ENCODE measurements at places on chromosomes 7 and 10.

- DNase-seq = no peak
These were observed 55.2 kb downstream of the ZNF716 start for GRCh38 chr7:57505176-57505575.

- no peak for DNase-seq
These were observed 14.5 kb upstream of the PAX4 start for GRCh38 chr7:127632276-127632910.

DNA sequence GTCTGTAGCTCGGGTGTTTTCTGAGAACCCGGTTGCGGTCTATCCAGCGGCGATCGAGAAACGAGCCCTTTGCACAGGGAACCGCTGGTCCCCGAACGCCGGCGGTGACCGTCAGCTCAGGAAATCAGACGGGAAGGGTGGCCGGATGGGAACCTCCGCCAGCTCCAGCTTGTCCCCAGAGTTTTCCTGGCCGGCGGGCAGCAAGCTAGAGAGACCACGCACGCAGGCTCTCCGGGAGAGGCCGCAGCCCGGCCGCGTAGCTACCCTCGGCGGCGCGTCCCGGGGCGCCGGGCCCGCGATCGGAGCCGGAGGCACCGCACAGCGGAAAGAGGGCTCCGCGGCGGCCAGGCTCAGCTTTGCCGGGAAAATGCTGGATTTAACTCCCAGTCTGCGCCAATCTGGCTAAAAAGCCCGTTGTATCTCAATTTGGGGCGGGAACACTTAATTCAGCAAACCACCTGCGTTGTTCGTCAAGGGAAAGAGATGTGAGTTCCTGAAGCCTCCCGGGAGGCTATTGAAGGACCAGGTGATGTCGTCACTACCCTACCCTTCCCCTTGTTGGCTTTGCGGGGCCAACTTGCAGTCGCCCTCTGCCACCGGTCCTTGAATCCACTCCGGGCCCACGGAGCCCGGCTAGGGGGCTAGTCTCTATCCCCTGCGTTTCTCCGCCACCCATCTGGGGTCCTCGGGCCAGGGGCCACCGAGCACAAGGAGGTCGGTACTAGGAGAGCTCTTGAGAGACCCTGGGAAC lies 859 bp upstream of the CH25H start:
- no peak for DNase-seq

- DNase-seq = no peak
These were observed 21.0 kb downstream of the DLD start for GRCh38 chr7:107911981-107912380.

DNA sequence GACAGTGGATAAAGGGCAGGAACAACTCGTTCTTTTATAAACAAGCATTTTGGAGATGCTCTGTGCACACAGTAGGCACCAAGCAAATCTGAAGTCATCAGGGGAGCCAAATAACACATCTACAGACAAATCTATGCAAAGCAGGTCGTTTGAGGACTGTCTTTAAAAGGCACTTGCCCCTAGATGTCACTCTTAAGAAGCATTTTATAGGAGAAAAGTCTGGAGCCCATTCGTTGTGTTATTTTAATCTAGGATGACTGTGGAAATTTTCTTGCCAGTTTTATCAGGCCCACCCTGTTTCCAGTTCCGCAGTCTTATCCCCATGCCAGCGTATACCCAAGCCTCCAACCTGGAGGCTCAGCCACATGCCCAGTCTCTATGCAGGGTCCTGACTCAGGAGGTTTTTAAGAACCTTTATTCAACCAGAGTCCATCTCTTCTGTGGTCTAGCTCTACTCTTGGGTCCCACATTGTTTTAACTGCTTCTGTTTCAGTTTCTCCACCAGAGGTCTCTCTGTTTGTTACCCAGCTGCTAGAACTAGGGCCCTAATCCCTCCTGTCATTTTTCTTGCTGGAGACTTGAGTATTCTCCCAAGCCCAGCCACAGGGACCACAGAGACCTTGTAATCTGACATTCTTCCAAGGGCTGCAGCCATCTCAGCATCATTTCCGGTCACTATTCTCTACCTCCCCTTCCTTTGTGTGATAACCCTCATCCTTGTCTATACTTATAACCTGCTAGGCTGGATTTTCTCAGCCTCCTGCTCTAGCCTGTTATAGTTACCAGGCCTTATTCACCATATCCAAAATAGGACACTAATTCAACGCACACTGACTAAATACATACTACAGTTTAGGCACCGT lies 26.7 kb downstream of the PIK3CG start:
- no peak for DNase-seq

DNA sequence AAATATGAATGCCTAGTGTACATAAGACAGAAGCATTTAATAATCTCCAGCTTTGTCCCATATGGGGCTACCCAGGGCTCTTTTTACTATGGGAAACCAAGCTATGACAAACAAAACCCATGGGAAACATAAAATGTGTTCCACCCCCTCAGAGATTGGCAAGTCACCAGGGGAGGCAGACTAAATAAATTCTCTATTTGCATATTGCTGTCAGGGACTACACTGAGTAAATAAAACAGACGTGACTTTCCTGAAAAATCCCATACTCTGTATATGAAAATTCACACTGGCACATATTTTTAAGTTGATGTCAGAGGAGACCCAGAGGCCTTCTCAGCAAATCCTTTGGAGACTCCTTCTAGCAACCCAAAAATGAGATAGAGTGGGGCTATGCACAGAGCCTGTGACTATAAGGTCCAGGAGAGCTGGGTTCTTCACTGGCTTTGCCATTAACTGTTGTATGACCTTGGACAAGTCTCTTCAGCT lies 44.0 kb upstream of the HPSE2 start:
- DNase-seq = no peak

DNA sequence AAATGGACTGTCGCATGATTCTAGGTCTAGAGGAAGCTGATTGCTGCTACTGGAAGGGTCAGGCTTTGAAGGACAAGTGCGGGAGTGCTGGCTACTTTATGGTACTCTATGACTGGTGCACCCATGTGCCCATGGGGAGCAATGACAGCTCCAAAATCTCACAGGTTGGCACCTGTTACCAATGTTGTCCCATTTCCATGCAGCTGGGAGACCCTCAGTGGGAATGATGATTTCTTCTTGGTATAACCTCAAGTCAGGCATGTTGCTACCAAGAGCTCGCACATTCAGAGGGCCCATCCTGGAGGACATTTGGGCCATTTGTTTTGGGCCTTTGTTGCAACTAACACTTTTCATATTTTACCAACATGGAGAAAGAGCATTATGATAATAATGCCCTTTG lies 174.4 kb downstream of the PRKCQ start:
- DNase-seq = no peak

- DNase-seq = no peak
These were observed 330.0 kb downstream of the BBS9 start for GRCh38 chr7:33459340-33459751.

DNA sequence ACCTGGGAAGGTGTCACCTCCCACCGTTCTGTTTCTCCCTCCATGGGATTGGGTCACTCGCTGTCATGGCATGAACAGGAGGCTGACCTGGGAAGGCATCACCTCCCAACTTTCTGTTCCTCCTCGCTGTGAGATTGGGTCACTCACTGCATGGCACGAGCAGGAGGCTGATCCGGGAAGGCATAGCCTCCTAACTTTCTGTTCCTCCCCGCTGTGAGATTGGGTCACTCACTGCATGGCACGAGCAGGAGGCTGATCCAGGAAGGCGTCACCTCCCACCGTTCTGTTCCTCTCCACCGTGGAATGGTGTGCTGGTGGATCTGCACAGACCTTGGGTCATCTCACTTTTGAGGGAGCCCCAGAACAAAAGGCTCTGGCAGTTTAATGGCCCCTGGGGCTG lies 239.2 kb upstream of the PRKCQ start:
- DNase-seq = no peak

DNA sequence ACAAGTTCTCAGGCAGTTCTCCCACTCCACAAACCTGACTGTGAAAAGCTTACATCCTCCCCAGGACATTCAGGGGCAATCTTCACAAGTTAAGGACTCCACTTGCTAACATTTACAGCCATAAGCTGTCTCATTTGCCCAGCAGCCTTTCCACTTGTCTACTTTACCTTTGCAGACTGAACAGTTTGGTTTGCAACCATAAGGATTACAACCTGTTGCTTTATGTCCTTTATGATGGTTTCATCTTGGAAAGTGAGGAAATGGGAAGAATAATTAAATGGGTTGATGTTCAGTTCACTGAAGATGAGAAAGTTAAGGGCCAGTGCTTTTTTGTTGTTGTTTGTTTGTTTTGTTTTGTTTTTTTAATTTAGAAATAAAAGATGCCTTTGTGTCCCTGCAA lies 92.4 kb downstream of the FAM204A start:
- no peak for DNase-seq

DNA sequence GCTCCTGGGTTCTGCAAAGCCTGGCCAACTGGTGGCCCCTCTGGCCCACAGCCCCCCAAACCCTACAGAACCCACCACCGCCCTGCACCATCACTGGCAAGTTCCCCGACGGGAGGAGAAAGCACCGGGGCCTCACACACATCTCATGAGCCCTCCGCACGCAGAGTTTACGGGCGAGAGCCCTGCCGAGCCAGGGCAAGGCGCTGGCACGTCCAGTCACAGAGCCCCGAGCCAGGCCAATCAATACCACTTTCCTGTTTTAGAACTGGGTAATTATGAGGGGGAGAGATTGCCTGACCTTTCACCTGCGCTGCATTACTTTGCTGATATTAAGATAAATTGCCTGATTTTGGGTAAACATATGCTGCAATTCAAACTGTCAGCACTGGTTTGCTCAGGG lies 113.3 kb downstream of the EBF3 start:
- no peak for DNase-seq

GRCh38 chr10:14787938-14788337 lies 13.2 kb upstream of the FAM107B start:
- DNase-seq = no peak

- DNase-seq = no peak
These were observed 59.9 kb upstream of the FAM3C start for GRCh38 chr7:121456015-121456414.

DNA sequence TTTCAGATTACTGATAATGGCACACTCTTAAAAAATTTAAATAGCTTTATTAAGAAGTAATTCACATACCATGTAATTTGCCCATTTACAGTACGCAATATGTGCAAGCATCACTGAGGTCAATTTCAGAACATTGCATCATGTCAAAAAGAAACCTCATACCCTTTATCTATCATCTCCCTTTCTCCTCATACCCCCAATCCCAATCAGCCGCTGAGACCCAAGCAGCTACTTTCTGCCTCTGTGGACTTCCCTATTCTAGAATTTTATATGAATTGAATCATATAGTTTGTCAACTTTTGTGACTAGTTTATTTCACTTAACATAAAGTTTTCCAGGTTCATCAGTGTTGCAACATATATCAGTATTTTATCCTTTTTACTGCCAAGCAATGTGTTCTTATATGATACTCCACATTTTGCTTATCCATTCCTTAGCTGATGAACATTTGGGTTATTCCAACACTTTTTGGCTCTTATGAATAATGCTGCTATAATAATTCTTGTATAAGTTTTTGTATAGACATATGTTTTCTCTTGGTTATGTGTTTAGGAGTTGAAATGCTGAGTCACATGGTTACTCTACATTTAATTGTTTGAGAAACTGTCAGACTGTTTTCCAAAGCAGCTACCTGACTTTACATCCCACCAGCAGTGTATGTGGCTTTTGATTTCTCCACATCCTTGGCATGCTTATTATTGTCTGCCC lies 26.9 kb upstream of the TPK1 start:
- no peak for DNase-seq

DNA sequence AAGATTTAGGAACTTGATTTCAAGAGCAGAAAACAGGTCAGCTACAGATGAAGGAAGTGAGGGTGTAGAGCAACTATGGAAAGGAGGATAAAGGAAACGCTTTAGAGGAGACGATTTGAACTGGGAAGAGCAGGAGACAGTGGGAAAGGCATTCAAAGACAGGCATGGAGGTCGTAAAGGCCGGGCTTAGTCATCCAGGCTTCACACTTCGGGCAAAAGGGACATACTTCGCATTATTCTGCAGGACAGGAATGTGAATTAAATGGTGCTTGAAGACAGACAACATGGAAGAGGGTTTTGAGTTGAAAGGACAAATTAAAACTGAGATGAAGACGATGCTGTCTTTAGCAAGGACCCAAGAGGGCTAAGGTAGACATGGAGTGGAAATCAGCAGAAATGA lies 8.1 kb downstream of the FAM171A1 start:
- no peak for DNase-seq

- no peak for DNase-seq
These were observed 530.2 kb downstream of the GATA3 start for GRCh38 chr10:8584666-8585065.

DNA sequence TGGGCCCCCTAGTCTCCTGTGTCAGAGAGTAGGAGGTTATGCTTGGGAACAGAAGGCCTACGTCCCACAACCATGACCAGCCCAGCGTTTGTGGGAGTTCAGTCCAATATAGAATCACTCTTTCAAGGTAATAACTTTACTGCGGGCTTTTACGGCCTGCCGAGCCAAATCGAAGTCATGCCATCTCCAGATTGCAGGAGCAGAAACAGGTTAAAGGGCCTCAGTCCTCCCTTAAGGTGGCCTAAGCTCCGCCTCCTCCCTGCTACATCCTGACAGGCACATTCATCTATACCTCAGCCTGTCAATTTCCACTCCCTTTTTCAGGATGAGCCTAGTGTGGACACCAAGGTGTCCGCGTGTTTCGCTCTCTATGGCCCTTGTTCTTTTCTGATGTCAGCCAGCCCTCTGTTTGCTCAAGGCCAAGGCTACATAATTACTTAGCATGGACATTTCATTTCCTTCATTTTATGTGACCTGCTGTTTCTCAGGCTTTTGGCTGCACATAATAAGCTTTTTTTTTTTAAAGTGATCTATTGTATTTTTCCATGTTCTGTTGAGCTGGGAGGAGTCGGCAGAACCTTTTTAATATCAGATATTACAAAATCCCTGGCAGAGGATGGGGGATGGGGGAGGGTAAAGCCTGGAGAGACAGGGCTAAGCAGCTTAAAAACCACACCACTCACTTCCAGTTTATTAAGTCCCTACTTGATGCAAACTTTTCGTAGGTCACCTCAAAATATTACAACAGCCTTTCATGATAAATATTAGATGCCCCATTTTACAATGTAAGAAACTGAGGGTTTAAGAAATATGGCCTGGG lies 84.6 kb downstream of the CACNB2 start:
- peak; percentile 79 for DNase-seq

DNA sequence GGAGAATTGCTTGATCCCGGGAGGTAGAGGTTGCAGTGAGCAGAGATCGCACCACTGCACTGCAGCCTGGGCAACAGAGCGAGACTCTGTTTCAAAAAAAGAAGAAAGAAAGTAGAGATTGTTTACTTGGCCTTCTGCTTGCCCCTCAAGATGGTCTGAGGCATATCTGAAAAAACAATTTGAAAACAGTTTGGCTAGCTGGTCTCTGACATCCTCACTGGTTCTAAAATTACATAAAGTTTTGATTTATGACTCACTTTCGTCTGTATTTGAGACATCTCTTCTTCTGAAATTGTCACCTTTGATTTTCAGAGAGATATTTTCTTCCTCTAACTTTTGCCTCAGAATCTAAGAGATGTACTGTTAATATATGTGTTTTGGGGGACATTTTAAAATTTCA lies 49.6 kb upstream of the HELLS start:
- DNase-seq = no peak

All from retinal pigment epithelial cell (primary cell).